ENCODE measurements at places on chromosomes 7 and 10. TPM values are rescaled to one million over a fixed set of nuclear protein-coding genes. Genes with fewer than 3 reads are reported as not detected.
A peak's percentile ranks its signal among the peaks of the same experiment; 100 is the strongest.

DNA sequence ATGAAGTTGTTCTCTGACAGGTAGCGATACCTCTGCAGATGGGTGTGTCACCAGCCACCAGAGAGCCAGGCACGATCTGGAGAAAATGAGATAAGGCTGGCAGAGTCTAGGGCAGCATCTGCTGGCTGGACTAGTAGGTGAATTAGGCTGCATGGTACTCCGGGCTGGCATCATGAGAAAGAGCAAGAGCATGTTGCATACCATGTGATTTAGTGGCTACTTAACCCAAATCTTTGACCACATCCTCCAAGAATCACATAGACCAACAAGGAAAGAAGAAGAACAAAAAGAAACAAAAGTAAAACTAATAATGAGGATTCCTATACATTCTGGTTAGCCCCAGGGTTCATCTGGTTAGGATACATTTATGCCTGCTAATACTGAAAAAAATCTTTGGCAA is 23.4 kb upstream of the FAM170B start:
- H3K4me1 ChIP-seq = no peaks in the 10 kb centered on the region
- peaks cover 17% of the 10 kb centered on the region for H3K27me3 ChIP-seq
- no peak overlapping the region for H3K27ac ChIP-seq
- H3K4me3 ChIP-seq = no peak overlapping the region
- DNase-seq = no peak

- H3K4me1 ChIP-seq = no peaks in the 10 kb centered on the region
- H3K36me3 ChIP-seq = no peaks in the 10 kb centered on the region
- DNase-seq = no peak
- peaks cover 19% of the 10 kb centered on the region for H3K27me3 ChIP-seq
- no peak overlapping the region for H3K4me3 ChIP-seq
Measured at GRCh38 chr7:116601426-116601825, 70.6 kb upstream of the MET start.

GRCh38 chr7:140525743-140526142 is 46.4 kb upstream of the MKRN1 start:
- no peaks in the 10 kb centered on the region for H3K4me1 ChIP-seq
- no peak for DNase-seq
- no peak overlapping the region for H3K4me3 ChIP-seq
- H3K36me3 ChIP-seq = no peaks in the 10 kb centered on the region
- no peak overlapping the region for H3K27ac ChIP-seq

- H3K36me3 ChIP-seq = no peaks in the 10 kb centered on the region
- H3K4me3 ChIP-seq = no peak overlapping the region
- H3K4me1 ChIP-seq = no peaks in the 10 kb centered on the region
- DNase-seq = no peak
- no peak overlapping the region for H3K27ac ChIP-seq
- H3K27me3 ChIP-seq = no peaks in the 10 kb centered on the region
Measured at GRCh38 chr7:16080131-16080530, 341.2 kb downstream of the CRPPA start.

DNA sequence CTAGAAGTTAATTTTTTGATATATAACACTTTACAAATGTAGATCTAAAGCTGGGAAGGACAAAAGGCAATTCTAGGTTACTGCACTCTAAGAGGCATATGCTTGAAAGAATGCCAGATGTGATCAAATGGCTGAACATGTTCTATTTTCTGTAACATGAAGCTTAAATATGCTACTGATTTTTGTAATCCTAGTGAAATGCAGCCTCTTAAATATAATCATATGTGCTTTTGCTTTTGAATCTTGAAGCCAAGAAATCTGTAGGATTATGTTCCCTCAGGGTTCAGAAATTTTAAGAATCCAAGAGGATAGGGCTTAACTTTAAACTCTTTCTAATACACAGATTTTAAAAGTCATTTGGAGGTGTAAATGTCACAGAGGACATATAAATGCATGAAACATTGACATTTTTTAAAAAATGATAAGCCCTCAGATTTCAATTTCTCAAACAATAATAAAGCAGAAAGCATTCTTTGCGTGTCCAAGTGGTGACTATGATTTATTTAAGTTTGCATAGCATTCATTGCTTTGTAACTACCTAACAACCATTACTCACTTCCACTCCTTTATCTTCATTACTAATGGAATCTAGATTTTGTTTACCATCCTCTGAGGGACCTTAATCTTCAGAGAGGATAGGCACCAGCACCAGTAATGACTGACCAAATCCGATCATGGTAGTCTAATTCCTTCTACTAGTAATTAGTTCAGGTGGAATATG is 170.4 kb downstream of the MAGI2 start:
- H3K27ac ChIP-seq = no peak overlapping the region
- DNase-seq = no peak
- no peaks in the 10 kb centered on the region for H3K27me3 ChIP-seq
- H3K4me3 ChIP-seq = no peak overlapping the region
- no peaks in the 10 kb centered on the region for H3K36me3 ChIP-seq

GRCh38 chr10:70481105-70481504 is 2.5 kb downstream of the PALD1 start:
- H3K4me1 ChIP-seq = peaks cover 37% of the 10 kb centered on the region
- peak overlapping the region; percentile 89 for H3K27ac ChIP-seq
- no peak overlapping the region for H3K4me3 ChIP-seq

DNA sequence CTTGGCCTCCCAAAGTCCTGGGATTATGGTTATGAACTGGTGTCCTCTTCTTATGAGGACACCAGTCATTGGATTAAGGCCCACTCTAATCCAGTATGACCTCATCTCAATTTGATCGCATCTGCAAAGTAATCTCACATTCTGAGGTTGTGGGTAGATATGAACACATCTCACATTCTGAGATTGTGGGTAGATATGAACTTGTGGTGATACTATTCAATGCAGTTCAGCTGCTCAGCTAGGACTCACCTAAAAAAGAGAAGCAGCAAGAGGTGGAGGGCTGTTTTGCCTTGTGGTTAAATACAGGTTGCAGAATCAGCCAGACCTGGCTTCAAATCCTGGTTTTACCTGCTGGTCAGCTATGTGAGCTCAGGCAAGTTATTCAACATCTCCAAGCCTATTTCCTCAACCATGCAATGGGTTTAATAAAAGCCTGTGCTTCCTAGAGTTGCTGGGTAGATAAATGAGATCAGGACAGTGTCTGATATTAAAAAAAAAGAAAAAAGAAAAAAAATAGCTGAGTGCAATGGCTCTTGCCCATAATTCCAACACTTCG is 8.5 kb upstream of the BAG3 start:
- no peaks in the 10 kb centered on the region for H3K4me1 ChIP-seq
- H3K4me3 ChIP-seq = no peak overlapping the region
- no peaks in the 10 kb centered on the region for H3K36me3 ChIP-seq

The IGF2BP3 gene
- polyA plus RNA-seq = 1.8 TPM

- H3K27ac ChIP-seq = no peak overlapping the region
- peaks cover 8% of the 10 kb centered on the region for H3K27me3 ChIP-seq
- no peaks in the 10 kb centered on the region for H3K4me1 ChIP-seq
- no peak overlapping the region for H3K4me3 ChIP-seq
- no peak for DNase-seq
- no peaks in the 10 kb centered on the region for H3K36me3 ChIP-seq
Measured at GRCh38 chr10:21398563-21399231, 126.8 kb downstream of the SKIDA1 start.

The SEC61A2 gene
- polyA plus RNA-seq = 4.2 TPM
